Osteocyte (in vitro differentiated cells): ENCODE measurements at places on chromosomes 3 and 15.

DNA sequence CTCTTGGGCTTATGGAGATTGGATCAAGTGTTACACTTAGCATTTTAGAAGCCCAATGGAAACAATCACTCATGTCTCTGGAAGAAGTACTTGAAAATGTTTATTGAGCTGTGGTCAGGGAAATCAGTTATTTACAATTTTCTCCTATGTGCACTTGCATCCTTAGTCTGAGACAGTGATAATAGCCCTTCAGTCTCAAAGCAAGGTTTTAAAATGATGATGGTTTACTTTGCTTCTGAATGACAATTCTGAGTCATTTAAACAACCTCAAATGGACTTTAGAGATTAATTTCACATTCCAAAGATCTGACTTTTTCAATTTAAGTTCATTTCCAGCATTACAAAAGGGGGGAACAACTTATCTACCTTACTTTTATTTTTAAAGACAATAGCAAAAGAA is 20.1 kb downstream of the TIPARP start:
- no peak for DNase-seq

DNA sequence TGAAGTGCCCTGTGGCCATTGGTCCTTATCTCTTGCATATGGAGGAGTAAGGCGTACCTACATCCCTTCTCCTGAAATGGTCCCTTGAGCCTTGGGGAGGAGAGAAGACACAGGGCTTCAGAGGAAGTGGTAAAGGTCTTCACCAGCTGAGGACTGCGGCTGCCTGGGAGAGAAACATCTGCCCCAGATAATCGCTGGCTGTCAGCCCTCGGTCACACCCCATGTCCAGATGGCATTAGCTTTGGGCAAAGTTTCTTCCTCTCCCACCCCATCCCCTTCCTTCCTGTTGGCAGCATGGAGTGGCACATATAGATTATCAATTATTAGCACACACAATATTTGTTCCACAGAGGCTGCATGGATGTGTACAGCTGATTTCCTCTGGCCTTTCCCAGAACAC is 61.6 kb downstream of the LRTM1 start:
- DNase-seq, result no peak

DNA sequence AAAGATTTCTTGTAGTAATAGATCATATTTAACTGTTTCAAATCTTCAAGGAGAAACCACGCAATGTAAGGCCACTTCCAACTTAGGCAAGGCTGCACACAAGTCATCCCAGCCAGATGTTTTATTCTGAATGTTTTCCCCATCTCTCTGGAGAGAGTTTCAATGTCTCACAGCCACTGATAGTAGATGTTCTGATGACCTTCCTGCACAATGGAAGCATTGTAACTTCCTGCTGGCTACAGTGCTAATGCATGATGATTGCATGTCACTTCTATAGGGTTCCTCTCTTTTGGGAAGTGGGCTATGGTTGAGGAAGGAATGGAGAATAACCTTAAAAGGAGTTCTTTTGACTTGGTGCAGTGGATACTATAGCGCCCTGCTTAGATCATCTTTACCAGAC is 328.0 kb downstream of the ZNF621 start:
- no peak for DNase-seq

GRCh38 chr3:179837374-179837773 is 184.5 kb downstream of the USP13 start:
- no peak for DNase-seq

DNA sequence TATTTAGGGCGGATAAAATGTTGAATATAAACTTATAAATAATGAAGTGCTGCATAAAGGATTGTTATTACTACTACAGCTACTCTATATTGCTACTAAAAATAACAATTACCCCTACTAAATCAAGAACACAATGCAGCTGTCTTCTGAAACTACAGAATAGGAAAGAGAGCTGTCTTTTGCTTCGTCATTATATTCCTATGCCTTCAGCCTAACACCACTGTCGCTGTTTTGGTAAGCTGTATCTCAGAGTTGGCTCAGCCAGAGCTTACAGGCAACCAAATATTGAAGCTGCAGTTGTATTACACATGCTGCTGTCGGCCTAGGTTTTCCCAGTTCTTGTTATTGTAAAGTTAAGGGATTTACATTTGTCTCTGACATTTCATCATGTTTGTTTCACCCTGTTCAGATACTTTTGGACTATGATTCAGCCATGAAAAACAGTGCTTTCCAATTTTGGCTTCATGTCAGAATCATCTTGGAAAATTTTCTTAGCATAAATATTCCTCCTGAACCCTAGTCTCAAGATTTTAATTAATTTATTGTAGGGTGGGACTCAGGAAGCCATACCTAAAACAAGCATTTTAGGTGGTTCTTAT is 31.3 kb upstream of the LPP start:
- DNase-seq, result no peak

- no peak for DNase-seq
Measured at GRCh38 chr3:28743831-28744230, 395.2 kb upstream of the AZI2 start.

- DNase-seq, result no peak
Measured at GRCh38 chr15:70348226-70348543, 250.5 kb upstream of the TLE3 start.

GRCh38 chr3:150547045-150547741 is 606 bp downstream of the EIF2A start:
- DNase-seq, result no peak

- no peak for DNase-seq
Measured at GRCh38 chr15:35602836-35603235, 56.9 kb upstream of the DPH6 start.

DNA sequence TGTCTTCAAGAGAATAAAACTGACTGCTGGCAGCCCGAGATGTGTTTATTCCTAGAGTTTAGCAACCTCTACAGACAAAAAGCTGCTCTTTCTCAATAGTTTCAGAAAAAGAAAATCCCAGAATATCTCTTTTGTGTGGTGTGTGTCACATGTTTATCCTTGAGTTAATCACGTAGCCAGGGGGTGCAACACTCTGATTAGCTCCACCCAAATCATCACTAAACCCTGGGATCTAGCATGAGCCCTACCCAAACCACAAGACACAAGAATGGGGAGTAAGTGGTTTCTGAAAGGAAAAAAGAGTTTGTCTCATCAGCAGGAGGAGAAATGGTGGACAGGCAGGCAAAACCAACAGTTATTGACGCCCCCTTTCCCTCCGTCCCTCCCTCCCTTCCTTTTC is 78.5 kb upstream of the AGBL1 start:
- DNase-seq, result no peak

DNA sequence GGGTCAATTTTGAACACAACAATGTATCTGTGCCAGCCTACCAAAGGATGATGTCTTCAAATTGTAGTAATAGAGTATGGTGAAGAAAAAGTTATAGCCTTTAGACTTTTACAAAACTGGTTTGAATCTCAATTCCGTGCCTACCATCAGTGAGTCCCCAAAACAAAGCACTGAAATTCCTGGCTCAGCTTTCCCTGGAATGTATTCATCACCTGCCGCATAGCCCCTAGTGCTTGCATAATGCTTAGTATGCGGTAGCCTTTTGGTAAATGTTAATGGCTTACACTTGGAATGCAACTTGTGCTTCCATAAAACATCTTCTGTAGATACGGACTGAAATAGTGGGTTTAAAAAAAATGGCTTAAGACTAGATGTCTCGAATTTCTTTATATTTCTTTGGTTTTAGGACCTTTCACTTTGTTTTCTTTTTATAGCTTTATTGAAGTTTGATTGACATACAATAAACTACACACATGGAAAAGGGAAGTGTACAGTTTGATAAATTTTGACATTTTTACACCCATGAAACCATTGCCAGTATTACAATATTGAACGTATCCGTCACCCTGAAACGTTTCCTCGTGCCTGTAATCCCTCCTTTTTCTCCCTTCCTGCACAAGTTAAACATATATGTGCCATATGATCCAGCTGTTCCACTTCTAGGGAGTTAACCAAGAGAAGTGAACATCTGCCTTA is 12.1 kb downstream of the SACM1L start:
- no peak for DNase-seq

DNA sequence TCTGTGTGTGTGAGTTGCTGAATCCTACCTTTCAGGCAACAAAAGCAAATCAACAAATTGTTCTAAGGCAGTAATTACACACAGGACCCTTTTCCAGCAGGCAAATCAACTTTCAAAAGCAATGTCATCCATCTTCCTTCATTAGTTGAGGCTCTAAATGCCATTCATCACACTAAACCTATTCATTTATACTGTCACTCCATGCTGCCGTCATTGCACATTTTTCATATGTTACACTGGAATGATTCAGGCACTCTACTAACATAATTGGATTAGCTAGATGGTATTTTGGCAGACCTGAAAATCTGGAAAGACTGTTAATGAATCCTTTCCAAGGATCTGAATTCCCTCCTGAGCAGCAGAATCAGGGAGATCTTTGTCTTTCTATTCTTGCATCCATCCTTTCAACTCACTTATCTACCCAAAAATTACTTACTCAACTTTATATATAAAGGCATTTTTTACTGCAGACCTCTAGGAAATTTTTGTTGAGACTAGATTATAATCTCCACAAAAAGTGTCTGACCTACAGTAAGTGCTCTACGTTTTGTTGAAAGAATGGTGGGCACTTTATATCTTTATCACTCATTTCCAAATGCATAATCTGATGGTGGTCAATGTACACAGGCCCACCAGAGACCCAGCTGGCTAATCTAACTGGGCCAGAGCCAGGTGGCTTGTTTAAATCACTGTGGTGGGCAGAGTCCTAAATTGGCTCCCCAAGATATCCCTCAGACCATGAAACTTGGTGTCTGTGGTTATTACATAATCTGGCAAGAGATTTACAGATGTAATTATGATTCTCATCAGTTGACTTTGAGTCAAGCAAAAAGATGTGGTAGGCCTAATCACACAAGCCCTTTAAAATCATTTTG is 25.0 kb downstream of the MIX23 start:
- DNase-seq, result no peak

DNA sequence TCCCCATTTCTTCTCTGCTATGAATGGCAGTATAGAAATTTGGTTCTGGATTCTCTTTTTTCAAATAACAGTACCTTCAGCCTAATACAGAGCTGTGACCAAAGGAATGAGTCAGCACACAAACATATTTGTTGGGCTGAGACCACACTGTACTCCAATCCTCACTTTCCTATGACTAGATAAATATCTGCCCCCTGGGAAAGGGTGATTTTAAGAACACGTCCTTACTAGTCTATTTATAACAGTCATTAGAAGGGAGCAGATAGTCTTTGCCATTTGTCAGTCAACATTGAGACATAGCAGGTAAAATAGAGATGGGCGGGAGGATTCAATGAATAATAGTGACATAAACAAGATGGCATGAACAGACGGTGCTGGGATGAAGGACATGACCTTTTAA is 461.3 kb downstream of the MCTP2 start:
- no peak for DNase-seq

DNA sequence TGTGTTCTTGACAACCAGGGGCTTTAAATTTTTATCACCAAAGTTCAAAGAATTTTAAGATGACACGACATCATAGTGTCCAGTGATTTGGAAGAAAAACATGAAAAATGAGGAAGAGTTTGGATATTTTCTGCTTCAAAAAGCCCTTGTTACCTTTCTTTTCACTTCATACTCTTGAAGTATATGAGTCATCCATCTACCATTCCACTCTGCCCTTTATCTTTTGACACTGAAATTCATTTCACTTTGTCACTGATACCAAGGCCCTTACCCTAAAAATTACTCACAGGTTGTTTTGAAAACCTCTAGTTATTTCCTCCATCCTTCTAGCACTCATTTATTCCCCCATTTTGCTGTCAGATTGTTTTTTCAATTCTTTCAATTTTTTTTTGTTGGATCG is 42.7 kb downstream of the OR5H15 start:
- DNase-seq, result no peak

DNA sequence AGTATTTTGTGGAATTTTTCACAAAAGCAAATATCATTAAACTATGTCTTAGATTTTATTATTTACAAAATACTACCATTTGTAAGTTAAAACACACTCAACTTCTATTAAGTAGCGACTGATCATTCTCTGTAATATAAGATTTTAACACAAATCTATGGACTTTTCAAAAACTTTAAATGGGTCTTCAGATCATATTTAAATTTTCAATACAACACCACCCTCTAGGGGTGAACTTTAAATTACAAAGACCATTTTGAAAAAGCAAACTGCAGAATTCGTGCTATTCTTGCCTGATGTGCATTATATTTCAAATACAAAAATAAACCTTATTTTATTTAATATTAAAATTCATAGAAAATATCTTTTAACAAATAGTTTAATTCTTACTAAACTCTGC is 8.2 kb upstream of the VGLL4 start:
- no peak for DNase-seq

DNA sequence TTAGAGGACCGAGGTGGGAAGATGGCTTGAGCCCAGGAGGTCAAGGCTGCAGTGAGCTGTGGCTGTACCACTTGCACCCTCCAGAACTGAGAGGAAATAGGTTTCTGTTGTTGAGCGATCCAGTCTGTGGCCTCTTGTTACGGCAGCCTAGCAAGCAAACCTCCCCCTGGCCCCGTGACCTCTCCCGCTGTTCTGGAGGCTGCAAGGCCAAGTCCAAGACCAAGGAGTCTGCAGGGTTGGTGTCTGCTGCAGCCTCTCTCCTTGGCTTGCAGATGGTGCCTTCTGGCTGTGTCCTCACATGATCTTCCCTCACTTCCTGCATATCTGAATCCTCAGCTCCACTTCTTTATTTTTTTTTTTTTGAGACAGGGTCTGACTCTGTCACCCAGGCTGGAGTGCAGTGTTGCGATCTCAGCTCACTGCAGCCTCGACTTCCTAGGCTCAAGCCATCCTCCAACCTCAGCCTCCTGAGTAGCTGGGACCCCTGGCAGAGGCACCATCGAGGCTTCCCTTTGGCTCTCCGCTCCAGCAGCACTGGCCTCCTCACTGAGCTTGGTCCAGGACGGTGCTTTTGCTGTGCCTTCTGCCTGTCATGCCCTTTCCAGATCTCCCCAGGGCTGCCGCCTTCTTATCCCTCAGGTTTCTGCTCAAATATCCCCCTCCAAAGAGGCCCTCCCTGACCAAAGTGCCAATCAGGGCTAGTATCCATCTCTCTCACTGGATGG is 18.0 kb upstream of the PLXND1 start:
- no peak for DNase-seq

- no peak for DNase-seq
Measured at GRCh38 chr3:9976721-9977709, 9.6 kb downstream of the EMC3 start.

DNA sequence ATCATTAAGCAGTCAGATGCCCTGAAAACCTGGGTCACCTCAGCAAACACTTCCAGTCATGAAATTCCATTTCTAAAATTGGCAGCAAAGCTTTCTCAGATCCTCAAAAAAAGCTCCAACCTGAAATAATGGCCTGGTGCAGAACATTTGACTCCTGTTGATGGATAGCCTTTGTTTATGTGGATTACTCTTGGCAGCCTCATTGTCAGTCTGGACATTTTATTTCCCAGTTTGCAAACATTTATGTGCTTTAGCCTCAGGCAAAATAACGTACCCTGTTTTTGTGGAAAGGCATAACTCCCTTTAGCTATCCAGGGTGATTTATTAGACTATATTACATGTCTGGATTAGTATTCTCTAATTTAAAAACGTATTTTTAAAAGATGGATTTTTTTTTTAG is 53.9 kb downstream of the PXYLP1 start:
- no peak for DNase-seq

- no peak for DNase-seq
Measured at GRCh38 chr3:50415061-50415460, 55.7 kb upstream of the TMEM115 start.
